ENCODE measurements at places on chromosomes 7 and 10. TPM values are rescaled to one million over a fixed set of nuclear protein-coding genes. Genes with fewer than 3 reads are reported as not detected.

The FOXL3 gene
- total RNA-seq, result not detected

The EGR2 gene
- total RNA-seq, result 0.64 TPM

The AEBP1 gene
- 0.24 TPM for total RNA-seq

The PODXL gene
- 0.50 TPM for total RNA-seq

- no peak for DNase-seq
Measured at GRCh38 chr7:155374276-155375252, 76.9 kb downstream of the INSIG1 start.

GRCh38 chr7:30241767-30242166 is 42.6 kb upstream of the ZNRF2 start:
- peak; percentile 85 for DNase-seq

- DNase-seq, result no peak
Measured at GRCh38 chr7:27132978-27133377, 2.4 kb upstream of the HOXA4 start.

DNA sequence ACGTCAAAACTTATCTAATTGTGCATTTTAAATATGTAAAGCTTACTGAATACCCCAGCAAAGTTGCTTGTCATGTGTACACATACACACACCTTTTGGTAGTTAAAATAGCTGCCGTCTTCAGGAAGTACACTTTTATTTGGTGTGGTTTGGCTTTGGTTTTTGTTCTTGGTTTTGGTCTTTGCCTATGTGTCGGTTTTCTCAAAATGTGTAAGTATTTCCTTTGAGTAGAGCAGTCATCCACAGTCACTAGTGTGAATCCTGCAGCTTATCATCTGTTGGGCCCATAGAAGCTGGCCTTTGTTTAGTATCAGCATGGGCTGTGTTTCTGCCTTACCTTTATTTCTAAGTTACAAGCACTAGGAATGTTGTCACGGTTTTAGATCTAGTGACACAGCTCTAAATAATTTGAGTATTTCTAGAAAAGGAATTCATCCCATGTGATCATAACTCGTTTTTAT is 35.3 kb downstream of the NET1 start:
- DNase-seq, result peak; percentile 41

GRCh38 chr7:2112261-2113198 is 120.2 kb downstream of the MAD1L1 start:
- no peak for DNase-seq

GRCh38 chr7:124376111-124376510 is 343.2 kb upstream of the TMEM229A start:
- no peak for DNase-seq

DNA sequence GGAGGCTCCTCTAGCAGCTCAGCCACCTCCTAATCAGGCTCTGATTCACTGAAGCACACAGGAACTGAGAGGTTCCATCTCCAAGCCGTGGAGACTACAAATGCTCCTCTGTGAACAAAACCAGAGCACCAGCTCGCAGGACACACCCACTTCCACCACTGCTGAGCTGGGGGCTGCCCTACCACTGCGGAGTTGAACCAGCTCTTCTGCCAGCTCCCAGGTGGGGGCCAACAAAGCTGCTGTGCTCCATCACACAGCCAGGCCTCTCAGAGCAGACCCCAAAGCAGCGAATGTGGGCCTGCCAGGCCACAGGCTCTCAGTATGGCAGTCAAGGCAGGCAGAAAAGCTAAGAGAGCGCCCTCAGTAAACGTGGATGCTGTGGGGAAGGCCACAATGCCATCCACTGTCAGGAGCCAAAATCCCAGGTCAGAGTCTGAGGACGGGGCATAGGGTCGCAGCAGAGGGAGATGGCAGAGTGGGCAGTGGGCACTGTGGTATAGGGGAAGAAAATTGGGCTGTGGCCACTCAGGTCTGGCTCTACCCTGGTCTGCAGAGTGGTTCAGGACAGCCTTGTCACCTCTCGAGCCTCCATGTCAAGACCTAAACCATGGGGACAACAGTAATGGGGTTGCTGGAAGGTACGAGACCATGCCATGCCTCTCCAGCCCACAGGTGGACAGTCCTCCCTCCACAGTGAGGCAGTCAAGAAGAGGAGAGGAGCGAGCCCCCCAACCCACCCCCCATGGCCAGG is 82.1 kb downstream of the GRID1 start:
- DNase-seq, result no peak

DNA sequence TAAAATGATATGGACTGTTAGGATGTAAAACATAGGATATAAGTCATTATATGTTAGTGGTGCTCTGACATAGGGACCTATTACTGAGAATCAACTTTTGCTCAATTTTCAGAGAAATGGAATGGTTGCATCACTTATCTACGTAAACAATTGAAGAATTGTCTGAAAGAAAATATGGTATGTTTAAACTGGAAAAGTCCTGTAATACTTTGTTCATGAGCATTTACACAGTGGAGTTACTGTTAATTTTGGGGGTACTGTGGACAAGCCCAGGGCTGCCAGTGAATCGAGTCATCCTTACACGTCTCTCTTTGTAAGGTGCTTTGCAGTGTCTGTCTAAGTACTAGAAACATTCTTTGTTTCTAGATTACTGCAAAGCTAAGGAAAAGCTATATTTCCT is 152.0 kb downstream of the ZNF22 start:
- peak; percentile 79 for DNase-seq
